Right renal cortex interstitium (tissue), 3 donors: ENCODE measurements at places on chromosomes 11 and 22. TPM values are rescaled to one million over a fixed set of nuclear protein-coding genes. Genes with fewer than 3 reads are reported as not detected.

- DNase-seq: no peak
These were observed 51.9 kb downstream of the TEAD1 start for GRCh38 chr11:12725863-12726682.

DNA sequence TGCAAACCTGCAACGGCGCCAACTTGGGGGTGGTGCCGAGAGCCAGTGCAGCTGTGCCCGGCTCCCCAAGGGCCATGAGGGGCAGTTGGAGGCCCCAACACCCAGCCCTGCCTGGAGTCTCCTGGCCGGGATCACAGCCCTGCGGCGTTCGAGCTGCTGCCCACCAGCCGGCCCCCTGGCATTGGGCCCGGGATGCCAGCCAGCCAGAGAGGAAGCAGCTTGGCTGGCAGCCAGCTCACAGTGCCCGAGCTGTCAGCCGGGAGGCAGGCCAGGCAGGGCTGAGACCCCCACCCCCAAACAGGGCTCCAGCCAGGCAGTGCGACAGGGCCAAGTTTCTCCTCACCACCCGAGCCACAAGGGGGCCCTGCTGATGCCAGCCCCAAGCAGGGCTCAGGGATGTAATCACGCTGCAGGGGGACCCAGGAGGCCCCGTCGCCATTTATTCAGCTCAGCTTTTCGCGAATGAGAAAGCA, 26.0 kb upstream of the TCF20 start:
- no peak for DNase-seq

DNA sequence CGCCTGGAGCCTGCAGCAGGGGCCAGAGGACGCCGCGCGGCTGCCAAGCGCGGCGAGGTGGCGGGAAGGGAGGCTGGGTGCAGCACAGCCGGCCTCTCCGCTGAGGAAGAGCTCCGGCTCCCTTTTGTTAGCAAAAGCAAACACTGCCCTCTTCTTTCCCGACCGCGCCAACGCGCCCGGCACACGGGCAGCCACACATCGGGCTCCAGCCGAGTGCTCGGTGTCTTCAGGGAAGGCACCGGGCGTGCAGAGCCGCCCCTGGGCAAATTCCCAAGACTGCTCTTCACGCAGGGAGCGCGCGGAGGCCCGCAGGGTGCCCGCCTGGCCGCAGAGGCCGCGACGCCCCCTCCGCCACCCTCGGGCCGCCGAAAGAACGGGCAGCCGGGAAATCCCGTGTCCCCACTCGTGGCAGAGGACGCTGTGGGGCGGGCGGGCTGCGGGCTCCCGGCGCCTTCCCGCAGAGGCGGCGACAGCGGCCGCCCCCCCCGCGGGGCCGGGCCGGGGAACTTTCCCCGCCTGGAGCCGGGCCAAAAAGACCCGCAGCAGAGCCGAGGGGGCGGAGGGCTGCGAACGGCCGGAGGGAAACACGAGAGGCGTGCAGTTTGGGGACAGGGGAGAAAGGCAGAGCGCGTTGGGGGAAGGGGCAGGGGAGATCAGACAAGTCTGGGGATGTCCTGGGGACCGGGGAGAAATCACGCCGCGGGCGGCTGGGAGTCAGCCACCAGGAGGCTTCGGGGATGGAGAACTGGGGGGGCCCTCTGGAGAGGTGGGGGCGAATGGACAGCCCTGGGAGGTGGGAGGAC, 931 bp downstream of the CADM1 start:
- peak; percentile 56 for DNase-seq

DNA sequence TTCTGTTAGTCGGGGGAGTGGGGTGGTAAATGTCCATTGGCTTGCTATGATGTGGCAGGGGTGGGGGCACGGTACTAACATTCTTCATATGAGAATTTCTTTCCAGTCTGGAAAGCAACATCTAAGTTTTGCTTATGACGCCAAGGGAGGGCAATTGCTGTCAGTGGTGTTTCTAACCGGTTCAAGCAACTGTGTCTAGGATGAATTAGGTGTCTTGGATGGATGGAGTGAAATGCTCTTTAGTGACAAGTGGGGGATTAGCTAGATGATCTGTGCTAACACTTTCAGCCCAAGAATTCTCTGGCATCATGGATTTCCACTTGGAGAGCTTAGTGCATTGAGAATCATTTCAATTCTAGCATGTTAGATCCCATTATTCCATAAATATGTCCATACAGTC, 262.6 kb upstream of the SORL1-AS1 start:
- DNase-seq: no peak

GRCh38 chr11:133560472-133560855, 28.2 kb upstream of the OPCML start:
- DNase-seq: no peak

Gene ZC3H12C
- 8.1 TPM for polyA plus RNA-seq

Gene CARD18
- not detected for polyA plus RNA-seq

Gene C11orf65
- 2.3 TPM for polyA plus RNA-seq

DNA sequence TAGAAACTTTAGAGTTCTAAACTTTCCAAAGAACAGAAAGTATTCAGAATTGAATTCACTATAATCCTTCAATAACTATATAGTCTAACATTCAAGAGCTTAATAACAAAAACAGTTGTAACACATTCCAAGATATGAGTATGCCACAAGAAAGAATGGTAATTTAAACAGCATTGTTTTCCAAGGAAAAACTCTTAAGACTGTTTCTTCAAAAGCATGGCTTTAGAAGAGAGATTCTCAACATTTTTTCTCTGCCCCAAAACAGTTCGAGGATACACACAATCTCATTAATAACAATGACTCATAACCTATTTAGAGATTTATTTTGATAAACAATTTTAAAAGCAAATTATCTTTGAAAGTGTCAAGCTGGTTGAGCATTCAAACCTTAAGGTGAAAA, 16.7 kb upstream of the ARHGAP32 start:
- no peak for DNase-seq

Gene LBHD1
- 8.2 TPM for polyA plus RNA-seq

Gene SUSD2
- polyA plus RNA-seq: 17.8 TPM

GRCh38 chr11:102177974-102178631, 67.9 kb downstream of the YAP1 start:
- no peak for DNase-seq

GRCh38 chr22:23677701-23677995, 13.2 kb upstream of the RGL4 start:
- DNase-seq: no peak

Gene IFITM10
- polyA plus RNA-seq: 0.30 TPM

- no peak for DNase-seq
These were observed 2.9 kb downstream of the POU2AF3 start for GRCh38 chr11:111301004-111301841.

Gene CRYBB1
- polyA plus RNA-seq: 0.29 TPM

DNA sequence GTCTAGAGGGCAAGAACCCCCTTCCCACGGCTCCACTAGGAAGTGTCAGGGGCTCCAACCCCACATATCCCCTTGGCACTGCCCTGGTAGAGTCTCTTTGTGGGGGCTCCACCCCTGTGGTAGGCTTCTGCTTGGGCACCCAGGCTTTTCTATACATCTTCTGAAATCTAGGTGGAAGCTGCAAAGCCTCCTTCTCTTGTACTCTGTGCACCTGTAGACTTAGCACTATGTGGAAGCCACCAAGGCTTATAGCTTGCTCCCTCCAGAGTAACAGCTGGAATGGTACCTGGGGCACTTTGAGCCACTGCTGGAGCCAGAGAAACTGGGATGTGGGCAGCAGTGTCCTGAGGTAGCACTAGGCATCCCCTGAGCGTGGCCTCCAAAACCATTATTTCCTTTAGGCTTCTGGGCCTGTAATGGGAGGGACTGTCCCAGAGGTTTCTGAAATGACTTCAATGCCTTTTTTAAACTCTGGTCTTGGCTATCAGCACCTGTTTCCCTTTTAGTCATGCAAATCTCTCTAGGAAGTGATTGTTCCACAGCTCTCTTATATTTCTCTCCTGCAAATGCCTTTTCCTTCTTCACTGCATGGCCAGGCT, 68.4 kb downstream of the TRAF6 start:
- DNase-seq: no peak

- DNase-seq: no peak
These were observed 17.4 kb upstream of the BACE1-AS start for GRCh38 chr11:117273550-117274289.

GRCh38 chr11:117945047-117945810, 16.0 kb upstream of the TMPRSS13 start:
- DNase-seq: no peak

Gene TMEM123
- 331 TPM for polyA plus RNA-seq

Gene ESAM
- 73.8 TPM for polyA plus RNA-seq

DNA sequence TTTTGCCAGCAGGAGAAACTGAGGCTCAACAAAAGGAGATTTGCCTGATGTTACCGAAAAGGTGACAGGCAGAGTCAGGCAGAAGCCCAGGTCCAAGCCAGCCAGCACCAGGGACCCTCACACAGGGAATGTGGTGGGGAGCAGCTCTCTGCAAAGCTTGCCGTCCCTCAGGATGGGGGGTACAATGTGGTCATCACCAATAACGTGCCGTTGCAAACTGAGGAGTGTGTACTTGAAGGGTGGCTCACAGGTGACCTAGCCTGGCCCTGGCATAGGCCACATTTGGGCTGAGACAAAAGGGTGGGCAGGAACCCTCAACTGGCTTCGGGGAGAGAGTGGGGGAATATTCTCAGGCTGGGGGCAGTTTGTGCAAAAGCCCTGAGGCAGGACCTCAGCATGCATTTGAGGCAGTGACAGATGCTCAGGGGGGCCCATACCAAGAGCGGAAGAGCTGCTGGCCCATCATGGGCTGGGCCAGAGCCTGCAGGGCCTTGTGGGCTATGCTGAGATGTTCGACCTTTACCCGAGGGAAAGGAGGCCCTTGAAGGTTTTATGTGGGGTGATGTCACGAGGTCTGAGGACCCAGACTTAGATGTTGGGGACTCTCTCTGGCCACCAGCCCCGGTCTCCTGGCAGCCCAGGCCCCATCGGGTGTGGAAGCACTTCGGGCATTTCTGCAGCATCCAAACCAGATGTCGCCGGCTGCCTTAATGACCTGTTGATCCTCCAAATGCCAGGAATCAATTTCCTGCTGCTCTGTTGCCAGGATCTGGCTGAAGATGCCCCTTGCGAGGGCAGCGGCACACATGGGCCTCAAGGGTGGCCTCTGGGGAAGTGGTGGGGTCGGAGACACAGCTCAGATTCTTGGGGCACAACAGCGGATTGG, 57.4 kb upstream of the SHISAL1 start:
- no peak for DNase-seq

Gene TESMIN
- 18.1 TPM for polyA plus RNA-seq

Gene BIRC3
- polyA plus RNA-seq: 1.5 TPM

DNA sequence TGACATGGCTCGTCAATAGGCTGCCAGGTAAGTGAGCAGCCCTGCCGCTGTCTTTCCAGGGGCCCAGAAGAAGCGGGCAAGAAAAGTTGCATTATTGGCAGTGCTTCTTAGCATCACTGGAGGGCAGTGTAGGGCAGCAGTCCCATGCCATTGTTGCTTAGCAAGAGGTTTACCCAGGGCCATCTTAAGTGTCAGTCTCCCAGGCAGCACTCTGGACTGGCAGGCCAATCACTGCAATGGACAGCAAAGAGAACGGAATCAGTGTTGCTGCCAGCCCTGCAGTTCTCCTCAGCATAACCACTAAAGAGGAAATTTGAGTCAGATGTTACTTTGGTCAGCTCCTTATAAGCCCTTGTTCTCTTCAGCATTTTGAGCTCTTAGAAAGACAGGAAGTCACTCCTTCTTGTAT, 13.4 kb upstream of the GRK2 start:
- no peak for DNase-seq

Gene OR8G1
- polyA plus RNA-seq: not detected

Gene ELFN2
- polyA plus RNA-seq: 1.4 TPM

GRCh38 chr11:70796648-70797227, 398.4 kb downstream of the CTTN start:
- DNase-seq: no peak

Gene MAPK12
- polyA plus RNA-seq: 9.1 TPM

GRCh38 chr22:49768077-49768910, 59.4 kb downstream of the BRD1 start:
- DNase-seq: no peak

Gene SLC25A18
- 1.6 TPM for polyA plus RNA-seq

GRCh38 chr11:108122166-108122628, 830 bp downstream of the ACAT1 start:
- DNase-seq: no peak

DNA sequence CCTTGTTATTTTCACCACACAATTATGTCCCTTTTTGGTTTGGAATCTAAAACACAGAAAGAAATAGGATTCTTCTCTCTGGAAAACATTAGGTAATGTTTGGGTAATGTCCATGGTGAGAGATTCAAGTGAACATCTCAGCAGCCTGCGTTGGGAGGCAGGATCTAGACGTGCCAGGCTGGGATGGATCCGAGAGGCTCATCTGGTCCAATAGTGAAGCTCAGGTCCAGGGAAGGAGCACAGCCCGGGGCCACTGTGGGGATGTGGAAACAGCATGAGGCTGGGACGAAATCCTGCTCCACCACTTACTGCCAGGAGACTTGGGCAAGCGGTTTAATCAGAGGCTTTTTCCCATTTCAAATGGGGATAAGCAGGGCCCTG, 109.9 kb downstream of the CSNK2A3 start:
- no peak for DNase-seq

Gene ST13
- polyA plus RNA-seq: 731 TPM

Gene MUC2
- polyA plus RNA-seq: 0.27 TPM

DNA sequence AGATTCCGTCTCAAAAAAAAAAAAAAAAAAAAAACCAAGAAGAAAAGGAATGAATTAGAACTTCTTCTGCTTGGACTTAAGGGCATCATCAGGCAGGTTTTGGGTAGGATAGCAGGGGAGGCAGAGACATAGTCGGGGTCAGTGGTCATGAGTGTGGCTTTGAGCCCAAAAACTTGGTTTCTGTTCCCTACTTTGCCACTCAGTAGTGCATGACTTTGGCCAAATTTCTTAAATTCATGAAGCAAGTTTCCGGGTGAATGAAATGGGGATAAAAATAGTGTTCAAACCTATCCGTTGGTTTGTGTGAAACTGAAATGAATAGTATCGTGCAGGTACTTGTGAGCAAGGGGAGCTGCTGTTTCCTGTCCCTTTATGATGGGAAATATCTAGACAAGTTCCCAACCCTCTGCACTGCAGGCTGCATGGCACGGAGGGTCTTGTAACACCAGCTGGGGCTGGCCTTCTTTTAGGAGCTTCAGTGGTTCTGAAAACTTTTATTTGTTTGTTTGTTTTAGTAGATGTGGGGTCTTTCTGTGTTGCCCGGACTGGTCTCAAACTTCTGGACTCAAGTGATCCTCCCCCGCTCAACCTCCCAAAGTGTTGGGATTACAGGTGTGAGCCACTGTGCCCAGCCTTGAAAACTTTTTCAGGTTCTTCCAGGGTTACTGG, 18.4 kb downstream of the NEAT1 start:
- no peak for DNase-seq

Gene ARSA
- polyA plus RNA-seq: 11.0 TPM
